HCEC 1CT (cell line): ENCODE measurements at places on chromosomes 7 and 10.

DNA sequence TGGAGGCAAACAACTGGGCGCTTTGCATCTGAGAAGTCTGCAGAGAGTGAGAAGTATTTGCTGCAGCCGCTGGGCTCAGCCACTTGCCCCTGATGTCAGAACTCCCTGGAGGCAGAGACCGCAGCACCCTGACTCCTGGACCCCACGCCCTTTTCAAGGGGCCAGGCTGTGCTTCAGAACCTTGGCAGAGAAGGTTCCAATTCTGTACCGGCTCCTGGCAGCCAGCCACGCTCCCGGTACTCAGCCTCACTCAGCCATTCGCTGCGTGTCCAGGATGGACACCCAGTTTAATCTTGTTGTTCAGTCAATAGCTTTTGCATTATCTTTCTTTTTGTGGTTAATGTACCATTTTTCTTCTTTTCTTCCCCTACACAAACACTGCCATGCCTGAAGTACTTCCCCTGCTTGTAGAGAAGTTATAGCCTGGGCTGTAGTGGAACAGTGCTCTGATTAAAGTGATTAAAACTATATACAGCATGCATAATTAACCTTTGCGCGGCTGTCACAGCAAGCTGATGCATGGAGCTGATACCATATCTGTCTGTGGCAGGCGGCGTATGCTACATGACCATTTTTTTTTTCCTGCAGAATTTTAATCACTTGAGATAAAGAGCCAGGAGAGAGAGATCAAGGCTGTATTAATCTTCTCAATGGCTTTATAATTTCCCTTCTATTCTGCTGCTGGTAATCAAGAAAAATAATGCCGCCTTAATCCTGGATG is 578.5 kb downstream of the SDK1 start:
- DNase-seq = no peak

GRCh38 chr7:143490717-143491306 is 13.1 kb downstream of the TAS2R41 start:
- DNase-seq = peak; percentile 45

GRCh38 chr10:74973741-74974392 is 137.6 kb upstream of the SAMD8 start:
- DNase-seq = no peak

GRCh38 chr7:1567896-1568510 is 1.8 kb downstream of the PSMG3 start:
- DNase-seq = no peak

- DNase-seq = no peak
Observed at GRCh38 chr7:10588084-10588483, 385.6 kb upstream of the PHF14 start.

DNA sequence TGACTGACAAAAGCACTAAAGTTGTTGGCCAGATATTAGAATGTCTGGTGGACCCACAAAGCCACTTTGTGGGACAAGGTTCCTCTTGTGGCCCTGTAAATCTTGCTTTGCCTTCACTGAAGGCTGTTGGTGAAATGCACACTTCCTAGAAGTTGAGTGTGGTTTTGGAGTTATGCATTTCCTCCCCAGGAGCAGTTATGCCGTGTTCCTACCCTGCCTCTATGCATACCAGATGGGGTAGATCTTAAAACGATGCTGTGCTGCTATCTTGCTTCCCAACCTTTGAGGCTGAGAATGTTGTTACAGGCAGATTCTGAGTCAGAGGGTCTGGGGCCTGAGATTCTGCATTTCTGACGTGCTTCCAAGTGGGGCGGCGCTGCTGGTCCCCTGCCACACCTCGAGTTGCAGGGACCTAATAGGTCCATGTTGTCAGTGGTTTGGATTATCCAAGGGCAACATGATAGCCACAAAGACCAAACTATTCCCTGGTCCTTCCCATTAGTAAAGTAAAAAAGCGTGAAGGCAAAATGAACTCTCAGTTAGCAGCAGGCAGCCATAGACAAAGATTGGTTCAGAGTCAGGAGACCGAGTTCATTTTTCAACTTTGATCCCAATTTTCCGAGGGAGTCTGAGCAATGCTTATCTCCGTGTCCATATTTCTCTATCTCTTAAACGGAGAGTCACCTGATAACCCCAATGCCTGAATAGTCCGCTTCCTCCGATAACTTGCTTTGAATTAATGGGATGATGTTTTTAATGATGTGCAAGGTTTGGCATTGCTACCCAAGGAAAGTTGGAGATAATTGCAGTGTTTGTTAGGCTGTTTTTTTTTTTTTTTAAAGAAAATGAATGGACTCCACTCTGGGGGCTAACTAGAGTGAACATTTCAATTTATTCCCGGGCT is 55.8 kb downstream of the CDHR3 start:
- no peak for DNase-seq
